ENCODE measurements at places on chromosomes 7 and 10.

DNA sequence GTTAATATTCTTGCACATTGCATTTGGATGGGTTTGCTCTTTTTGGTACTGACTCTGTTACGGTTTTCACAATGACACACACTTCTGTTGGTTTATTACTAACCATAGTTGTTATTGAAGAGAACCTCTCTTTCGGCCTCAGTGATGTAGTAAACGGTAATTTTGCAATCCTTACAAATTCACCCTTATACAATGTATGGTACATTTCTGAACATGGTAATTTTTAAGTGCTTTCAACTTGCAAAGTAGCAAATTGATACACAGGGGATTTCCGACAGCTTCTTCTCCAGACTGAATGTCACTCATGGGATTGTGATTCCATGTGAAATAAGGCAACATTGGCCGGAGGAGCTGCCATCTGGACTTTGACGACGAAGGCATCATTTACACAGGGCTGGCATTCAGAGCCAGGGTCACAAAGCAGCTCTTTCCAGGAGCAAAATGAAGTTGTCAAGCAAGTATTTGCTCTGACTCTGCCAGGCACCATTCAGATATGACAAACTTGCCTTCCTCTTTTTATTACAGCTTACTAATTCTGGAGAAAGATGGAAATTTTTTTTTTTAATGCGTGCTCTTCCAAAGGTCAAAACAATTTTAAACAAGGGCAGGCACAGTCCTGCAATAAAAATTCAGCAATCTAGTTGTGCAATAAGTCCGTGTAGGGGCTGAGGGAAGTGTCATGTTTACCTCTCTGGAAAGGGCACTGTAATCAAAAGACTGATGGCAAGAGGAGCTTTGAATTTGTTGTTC lies 711.5 kb upstream of the C7orf33 start:
- no peak for DNase-seq

GRCh38 chr7:44976040-44976745 lies 2.6 kb downstream of the MYO1G start:
- DNase-seq = no peak

- DNase-seq = no peak
Observed at GRCh38 chr7:43441231-43442130, 141.4 kb upstream of the STK17A start.

- no peak for DNase-seq
Observed at GRCh38 chr10:113604572-113604971, 51.7 kb downstream of the HABP2 start.

DNA sequence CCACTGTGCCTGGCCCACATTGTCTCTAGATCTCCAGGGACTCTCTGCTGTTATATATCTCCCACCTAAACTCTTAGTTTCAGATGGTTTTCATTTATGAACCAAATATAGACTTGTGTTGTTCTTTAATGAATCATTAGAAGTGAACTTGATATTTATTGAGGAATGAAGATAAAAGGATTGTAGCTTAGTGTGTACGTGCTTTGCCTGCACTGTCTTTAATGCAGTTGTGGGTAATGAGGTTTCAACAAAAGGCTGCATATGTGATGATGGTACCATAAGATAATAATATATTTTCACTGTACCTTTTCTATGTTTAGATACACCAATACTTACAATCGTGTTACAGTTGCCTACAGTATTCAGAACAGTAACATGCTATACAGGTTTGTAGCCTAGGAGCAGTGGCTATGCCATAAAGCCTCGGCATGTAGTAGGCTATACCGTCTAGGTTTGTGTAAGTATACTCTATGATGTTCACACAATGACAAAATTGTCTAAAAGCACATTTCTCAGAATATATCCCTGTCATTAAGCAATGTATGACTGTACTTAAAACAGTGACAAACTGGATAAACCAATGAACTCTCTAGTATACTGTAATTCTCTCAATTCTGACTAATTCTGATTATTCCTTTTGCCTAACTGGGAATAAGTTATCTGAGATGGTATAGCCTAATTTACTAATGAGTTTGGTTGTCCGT lies 25.2 kb downstream of the VCL start:
- no peak for DNase-seq

DNA sequence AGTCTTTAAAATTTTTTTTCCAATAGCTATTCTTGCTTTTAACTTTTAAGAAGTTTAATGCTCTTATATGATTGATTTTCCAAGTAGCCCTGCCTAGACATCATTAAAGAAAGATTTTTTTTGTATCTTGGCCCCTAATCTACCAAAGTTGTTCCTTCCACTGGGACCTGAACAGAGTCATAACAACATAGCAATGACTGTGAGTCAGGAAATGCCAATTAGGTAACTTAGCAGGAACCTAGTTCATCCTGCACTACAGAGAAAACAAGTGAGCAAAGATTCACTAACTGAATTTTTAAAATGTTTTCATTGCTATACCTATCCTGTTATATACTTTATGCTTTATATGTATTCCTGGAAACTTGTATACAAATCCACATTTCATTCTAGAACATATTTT lies 284.7 kb downstream of the BICC1 start:
- no peak for DNase-seq

- DNase-seq = no peak
Observed at GRCh38 chr7:135204876-135205275, 6.5 kb downstream of the WDR91 start.

DNA sequence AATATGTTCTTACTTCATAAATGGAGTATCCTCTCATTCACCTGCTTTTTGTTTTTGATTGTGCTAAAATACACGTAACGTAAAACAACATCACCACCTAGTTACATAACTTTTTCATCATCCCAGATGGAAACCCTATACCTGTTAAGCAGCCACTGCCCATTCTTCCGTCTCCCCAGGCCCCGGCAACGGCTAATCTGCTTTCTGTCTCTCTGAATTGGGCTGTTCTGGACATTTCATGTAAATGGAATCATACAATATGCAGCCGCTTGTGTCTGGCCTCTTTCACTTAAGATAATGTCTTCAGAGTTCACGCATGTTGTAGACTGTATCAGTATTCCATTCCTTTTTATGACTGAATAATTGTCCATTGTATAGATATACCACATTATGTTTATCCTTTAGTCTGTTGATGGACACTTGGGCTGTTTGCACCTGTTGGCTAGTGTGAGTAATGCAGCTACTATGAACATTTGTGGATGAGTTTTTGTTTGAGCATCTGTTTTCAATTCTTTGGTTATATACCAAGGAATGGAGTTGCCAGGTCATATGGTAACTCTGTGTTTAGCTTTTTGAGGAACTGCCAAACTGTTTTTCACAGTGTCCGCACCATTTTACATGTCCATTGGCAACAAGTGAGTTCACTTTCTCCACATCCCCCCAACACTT lies 14.1 kb upstream of the SUN1 start:
- no peak for DNase-seq

GRCh38 chr7:115356139-115356746 lies 434.3 kb downstream of the MDFIC start:
- DNase-seq = no peak

GRCh38 chr7:155161690-155162089 lies 91.6 kb downstream of the HTR5A start:
- no peak for DNase-seq

DNA sequence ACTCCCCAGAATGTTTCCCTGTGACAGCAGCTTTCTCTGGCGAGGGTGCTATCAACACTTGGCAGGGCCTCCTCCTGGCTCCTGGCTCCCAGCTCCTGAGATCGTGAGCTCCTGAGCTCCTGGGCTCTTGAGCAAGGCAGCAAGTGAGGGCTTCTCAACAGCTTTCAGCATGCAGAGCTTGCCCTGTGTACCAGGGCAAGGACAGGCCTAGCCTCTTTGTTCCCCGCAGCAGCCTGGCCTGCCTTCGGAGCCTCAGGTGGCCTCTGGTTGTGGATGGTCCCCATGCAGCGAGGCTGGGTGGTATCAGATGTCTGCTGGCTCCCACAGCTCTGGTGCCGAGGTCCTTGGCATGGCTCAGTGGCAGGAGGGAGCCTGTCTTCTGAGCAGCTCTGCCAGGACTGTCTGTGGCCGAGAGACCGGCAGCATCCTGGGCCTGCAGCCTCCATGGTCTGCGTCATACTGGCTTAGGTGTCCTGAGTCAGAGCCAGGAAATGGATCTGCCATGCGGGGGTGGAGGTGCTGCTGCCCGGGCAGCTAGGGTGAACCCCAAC lies 44.2 kb downstream of the ZMIZ1 start:
- DNase-seq = no peak

- DNase-seq = no peak
Observed at GRCh38 chr10:14040787-14041631, 289.7 kb downstream of the FRMD4A start.

- DNase-seq = no peak
Observed at GRCh38 chr10:29345144-29345909, 56.5 kb downstream of the LYZL1 start.

- no peak for DNase-seq
Observed at GRCh38 chr10:132429281-132430230, 32.6 kb downstream of the PWWP2B start.

GRCh38 chr7:147796581-147796980 lies 794.0 kb upstream of the C7orf33 start:
- no peak for DNase-seq

DNA sequence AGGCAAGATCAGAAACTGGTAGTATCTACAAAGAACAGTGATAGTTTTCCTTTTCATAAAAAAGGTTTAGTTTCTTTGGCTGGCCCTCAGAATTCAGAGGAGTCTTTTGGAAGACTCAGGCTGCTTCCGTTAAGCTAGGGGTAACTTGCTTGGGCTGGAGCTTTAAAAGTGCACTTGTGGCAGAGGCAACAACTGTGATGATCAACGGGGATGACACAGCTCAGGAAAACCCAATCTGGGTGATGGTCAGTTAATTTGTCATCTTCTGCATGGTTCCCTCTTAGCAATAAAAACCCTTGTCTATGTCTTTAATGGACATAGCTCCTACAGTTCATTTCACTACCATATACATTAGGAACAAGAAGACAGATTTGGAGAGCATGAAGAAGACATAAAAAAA lies 46.7 kb downstream of the SGMS1 start:
- no peak for DNase-seq

DNA sequence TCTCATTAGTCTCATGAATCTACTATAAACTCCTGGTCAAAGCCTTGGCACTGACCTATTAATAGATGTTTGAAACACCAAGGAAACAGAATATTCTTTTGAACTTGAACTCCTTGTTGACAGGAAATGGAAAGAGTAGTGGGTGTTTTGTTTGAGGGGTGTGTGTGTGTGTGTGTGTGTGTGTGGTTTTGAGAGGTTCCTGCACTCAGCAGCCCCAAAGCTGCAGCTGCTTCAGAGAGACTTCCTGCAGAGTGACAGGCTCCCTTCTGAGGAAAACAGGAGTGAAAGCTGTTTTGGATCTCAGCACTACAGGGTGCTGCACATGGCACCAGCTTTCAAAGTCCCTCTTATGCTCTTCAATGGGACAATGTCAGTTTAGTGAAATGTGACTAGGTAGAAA lies 546.5 kb upstream of the STEAP1 start:
- no peak for DNase-seq

DNA sequence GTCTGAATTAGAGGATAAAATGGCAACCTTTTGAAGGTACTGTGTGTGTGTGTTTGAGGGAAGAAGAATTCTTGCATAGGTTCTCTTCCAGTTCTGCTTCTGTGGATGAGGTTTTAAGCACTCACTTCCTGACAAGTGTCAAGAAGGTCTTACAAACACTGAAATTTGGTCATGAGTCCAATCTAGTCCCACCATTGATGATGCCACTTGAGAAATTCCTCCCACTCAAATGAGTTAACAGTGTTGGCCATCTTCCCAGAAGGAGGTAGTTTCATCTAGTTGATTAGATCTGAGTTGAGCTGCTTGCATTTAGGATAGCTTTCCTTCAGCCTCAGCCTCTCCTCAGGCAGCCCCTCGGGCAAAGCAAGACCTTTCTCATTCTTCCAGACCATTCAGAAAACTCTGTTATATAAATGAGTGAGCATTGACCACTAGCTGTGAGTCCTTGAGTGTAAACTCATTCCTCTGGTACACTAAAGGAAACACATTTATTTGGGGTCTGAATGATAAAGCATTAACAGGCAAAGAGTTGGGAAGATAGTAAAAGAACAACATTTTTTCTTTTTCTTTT lies 189.5 kb downstream of the TRIL start:
- DNase-seq = no peak

DNA sequence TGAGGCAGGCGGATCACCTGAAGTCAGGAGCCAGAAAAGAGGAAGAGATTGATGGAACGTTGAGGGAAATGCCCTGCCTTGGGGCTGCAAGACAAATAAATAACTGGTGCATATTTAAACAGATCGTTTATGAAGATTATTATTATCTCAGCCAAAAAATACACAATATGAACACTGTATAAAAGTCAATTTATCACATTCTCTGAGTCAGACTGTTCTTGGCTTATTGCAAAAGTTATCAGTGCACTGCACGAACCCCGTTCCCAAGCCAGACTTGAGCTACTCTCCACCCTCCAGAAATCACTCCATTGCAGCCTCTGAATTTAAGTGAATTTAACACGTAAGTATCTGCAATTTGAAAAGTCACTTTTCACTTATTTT lies 1.6 kb downstream of the DNMBP start:
- DNase-seq = no peak

DNA sequence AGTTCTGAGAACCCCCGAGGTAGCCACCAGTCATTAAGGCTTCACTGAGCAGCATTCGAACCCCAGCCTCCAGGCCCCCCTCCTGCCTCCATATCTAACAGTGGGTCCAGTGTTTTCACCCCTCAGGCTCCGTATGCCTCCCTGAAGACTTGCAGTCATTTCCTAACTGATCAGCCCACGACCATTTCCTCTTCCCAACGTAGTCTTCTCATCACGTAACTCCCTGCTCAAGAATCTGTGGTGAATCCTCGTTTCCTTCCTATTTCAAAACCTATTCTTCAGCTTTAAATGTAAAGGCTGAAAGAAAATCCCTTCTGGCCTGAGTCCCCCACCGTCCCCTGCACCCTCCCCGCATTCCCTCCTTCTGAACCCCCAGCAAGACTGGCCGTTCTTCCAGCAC lies 21.1 kb downstream of the FRMD4A start:
- DNase-seq = no peak

- DNase-seq = no peak
Observed at GRCh38 chr7:78279457-78279856, 480.9 kb downstream of the PHTF2 start.

- DNase-seq = peak; percentile 34
Observed at GRCh38 chr7:47191876-47192291, 390.0 kb downstream of the TNS3 start.

DNA sequence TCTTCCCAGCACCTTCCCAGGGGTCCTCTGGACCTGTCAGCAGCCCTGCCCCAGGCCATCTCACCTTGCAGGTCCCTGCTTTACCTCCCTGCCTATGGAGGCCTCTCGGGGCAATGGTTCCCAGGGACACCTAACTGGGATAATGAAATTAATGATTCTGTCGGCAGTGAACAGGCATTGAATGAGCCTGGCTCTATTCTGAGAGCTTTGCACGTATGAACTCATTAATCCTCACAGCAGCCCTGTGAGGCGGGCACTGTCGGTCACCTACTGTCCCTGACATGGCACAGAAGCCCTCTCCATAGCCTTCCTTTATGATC lies 22.9 kb downstream of the ADCYAP1R1 start:
- DNase-seq = no peak
